ENCODE measurements at places on chromosomes 12 and 14. TPM values are rescaled to one million over a fixed set of nuclear protein-coding genes. Genes with fewer than 3 reads are reported as not detected.

GRCh38 chr12:66776974-66777373 is 98.1 kb upstream of the GRIP1 start:
- DNase-seq = peak; percentile 72

DNA sequence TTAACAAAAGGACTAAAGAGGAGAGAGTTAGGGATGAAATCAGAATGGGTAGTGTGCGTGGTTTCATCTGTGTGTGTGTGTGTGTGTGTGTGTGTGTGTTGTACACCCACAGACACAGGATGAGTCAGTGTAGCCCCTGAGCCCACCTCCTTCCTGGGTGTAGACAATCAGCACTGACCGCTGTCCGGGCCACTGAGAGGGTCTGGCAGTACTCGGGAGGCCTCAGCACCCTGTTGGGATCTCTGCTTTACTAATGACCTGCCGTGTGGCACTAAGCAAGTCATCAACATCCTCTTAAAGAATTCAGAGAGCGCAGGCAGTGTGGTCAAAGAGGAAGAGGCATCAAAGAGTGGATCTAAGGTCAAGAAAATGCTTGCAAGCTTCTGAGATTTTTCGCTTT is 112.6 kb downstream of the PRMT8 start:
- no peak for DNase-seq

- DNase-seq = peak; percentile 77
These were observed 864 bp downstream of the DNAJC22 start for GRCh38 chr12:49347311-49348193.

- no peak for DNase-seq
These were observed 38.6 kb upstream of the TPH2 start for GRCh38 chr12:71900091-71900490.

DNA sequence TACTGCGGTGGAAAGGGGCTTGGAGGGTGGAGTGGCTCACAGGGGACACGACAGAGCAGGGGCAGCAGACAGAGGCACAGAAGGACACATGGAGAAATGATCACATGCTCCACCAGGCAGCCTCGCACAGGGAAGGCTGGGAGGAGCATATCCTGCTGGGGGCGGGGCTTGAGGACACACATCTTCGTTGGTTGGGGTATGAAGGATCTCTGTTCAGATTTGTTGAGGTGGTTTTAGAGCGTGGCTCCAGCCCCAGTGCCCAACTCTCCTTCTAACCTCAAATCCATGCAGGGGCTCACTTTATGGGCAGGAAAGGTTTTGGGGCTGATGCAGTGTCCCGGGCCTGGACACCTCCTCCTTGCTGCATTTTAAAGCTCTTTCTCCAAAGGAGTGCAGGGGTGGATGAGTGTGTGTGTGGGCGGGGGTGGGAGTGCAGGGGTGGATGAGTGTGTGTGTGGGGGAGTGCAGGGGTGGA is 733 bp upstream of the P3H3 start:
- peak; percentile 77 for DNase-seq

DNA sequence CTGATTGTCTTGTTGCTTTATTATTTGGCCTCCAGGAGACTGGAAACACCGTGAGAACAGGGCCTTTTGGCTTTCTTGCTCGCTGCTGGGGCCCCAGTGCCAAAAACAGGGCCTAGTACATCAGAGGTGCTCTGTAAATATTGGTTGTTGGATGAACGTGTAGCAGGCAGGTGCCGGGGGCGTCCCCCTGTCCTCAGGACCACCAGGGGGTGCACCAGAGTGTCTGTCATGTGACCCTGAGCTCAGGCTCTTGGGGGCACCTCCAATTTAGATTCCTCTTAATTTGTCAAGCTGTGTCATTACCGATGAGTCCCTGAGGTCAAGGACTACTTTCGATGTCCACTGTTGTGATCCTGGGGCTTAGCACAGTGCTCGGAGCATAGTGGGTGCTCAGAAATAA is 87.1 kb downstream of the ACACB start:
- no peak for DNase-seq

DNA sequence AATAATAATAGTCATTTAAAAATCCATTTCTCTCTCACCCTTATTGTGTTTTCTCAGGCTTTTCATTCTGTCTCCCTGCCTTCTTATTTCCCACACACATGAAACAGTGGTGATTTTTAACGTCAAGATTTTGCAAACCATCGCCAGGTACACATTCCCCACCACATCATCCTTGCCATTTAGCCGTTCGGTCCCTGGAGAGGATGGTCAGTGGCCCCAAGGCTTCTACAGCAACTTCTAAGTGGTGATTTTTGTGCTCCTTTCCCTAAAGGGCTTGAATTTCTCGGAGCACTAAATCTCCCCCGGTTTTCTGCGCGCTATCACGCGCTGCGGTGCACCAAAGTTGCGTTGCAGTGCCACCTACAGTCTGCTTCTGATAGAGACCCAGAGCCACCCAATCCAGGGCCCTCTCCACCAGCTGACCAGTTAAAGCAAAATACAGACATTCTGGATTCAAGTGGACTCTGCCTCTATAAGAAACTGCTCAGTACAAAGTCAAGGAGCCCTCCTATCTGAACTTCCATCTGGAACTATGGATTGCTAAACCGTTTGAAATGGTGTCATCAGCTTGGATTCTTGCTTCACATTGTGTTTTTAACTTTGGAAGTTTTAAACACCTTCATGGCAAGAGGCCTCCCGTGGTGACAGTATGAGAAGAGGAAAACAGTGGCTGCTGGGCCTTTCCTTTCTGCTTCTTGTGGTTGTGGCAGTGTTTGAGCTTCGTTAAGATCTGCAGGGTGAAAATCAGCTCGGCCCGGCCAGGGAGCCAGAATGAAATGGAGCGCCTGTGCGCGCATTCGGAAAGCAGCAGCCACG is 234.0 kb downstream of the SPTSSA start:
- peak; percentile 71 for DNase-seq

DNA sequence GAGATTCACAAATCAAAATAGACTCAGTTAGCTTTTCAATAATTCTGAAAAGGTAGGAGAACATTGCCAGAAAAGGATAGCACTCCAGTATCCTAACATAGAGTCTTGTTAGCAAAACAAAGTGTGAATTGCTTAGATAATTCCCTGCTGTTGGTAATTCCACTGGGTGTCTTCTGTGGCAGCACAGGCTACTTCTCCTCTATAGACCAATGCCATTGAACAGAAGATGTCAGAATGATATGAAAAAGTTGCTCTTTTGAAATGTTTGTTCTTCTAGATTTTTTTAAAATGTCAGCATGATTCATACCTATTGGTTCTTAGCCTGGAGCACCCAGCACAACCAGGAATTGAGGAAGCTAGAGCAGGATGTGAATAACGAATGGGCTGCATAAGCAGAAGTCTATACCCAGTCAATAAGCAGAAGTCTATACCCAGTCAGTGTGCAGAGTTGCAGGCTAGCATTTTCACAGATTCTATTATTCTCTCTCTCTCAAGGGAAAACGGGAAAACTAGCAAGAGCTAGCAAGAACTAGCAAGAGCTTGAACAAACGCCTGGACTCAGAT is 112.8 kb downstream of the SYT1 start:
- no peak for DNase-seq

DNA sequence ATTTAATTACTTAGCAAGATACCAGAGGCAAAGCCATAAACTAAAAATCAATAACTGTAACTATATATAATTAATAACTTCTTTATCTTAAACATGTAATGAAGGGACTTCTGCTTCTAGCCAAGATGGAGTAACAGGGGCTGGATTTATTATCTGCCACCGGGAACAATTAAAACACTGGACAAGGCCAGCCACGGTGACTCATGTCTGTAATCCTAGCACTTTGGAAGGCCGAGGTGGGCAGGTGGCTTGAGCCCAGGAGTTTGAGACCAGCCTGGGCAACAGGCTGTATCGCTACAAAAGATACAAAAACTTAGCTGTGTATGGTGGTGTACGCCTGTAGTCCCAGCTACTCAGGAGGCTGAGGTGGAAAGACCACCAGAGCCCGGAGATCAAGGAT is 113.6 kb downstream of the TAOK3 start:
- no peak for DNase-seq

Gene ALDH1L2
- total RNA-seq = 12.2 TPM

- no peak for DNase-seq
These were observed 97.8 kb downstream of the BCL11B start for GRCh38 chr14:99174081-99174769.
